ENCODE measurements at places on chromosomes 2 and 18.

GRCh38 chr2:98896944-98897343 lies 39.1 kb downstream of the CRACDL start:
- DNase-seq, result no peak

GRCh38 chr2:205706769-205707381 lies 24.6 kb downstream of the NRP2 start:
- DNase-seq, result peak; percentile 62

DNA sequence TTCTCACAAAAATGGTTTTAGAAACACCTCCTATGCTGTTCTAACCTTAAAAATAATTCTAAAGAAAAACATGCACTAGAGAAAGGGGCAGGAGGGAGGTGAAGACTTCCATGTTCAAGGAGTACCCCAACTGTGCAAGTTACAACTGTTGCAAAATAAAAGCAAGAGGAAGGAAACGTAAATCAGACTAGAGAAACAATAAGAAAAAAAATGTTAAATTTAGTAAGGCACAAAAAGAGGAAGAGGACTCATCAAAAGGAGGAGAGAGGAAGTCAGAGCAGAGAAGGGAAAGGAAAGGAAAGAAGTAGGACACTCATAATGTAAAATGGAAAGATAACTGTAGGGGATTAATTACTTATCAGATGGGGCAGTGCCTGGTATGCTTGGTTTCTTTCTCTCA lies 34.1 kb downstream of the RAPH1 start:
- DNase-seq, result no peak

GRCh38 chr2:216492597-216493333 lies 5.9 kb upstream of the RPL37A start:
- no peak for DNase-seq

DNA sequence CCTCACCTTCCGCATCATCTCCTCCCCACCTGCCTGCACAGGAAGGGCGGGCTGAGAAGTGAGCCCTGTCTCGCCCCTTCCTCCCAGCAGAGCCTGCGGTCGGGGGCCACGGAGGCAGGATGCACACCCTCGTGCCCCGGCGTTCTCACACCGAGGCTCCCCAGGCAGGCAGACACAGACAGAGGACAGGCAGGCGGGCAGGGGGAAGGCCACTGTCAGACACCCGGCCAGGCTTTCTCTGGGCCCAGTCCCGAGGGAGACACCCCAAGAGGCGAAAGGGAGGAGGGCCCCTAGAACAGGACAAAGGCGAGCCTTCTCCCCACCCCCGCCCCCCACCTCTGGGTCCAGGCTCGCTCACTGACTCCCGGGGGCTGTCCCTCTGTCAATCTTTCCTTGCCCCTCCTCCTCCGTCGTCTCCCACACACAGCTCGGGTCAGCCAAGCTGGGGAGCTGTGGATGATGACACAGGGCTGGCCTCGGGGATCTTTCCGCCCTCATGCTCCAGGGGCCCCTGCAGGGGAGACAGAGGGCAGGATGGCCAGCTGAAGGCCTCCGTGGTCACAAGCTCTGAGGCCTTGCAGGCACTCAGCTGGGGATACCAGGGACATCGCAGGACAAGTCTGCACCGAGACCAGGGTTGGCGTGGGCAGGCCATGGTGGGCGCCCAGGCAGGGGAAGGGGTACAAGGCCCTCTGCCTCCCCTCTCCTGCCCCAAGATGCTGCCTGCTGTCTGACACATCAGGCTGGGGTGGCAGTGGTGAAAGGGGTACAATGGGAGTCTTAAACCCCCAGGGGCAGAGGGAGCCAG lies 24.9 kb downstream of the BIN1 start:
- peak; percentile 64 for DNase-seq

GRCh38 chr2:74700643-74701372 lies 46.8 kb downstream of the SEMA4F start:
- DNase-seq, result no peak

- no peak for DNase-seq
Measured at GRCh38 chr2:54047091-54047490, 68.3 kb upstream of the ACYP2 start.
